CD4-positive, alpha-beta T cell treated with Interleukin-4 for 1 hour (primary cell): ENCODE measurements at places on chromosomes 12 and 14.

DNA sequence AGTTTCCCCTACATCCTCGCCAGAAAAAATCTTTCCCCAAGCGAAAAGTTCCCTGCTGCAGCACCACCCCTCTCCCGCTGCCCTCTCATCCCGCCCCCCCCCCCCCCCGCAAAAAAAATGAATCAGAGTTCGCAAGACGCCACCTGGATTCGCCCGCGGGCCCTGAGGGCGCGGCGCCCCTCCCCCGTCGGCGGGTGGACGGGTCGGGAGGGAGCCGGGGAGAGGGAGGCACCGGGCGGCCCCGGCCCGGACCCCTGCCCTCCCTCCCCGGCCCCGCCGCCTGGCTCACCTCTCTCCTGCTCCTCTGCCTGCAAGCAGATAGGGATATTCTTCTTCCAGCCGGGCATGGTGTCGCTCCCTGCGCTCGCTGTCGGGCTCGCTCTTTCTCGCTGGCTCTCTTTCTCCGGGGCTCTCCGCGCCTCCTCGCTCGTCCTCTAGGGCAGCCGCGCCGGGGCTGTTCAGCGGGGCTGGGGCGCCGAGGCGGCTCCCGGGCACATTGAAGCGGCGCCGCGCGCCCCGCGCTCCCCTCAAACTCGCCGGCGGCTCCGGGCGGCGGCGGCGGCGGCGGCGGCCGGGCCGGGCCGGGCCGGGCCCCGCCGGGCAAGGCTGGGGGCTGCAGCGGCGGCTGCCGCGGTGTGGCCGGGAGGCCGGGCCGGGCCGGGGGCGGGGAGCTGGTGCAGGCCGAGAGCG lies 200.3 kb upstream of the CAND1 start:
- DNase-seq = peak; percentile 25

DNA sequence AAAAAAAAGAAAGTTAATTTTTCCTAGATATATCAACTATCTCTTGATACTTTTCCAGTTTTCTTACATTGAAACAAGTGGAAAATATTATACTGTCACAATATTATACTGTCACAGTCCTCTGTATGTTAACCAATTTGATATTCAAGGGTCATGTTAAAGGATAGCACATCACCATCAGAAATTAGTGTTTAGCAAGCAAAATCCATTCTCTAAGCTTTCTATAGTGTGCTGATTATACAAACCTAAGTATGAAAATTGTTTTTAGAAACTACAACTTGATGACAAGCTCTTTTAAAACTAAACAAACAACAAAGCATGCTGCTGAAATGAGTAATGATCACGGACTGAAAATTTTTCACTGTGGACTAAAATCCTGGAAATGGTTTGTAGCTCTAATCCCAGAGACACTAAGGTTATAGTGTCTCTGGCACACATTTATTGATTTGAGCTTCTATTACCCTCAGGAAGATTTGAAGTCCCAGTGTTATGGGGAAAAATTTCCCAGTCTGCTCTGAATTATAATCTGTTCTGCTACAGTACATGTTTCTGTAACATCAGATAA lies 9.7 kb downstream of the SPTSSA start:
- no peak for DNase-seq

GRCh38 chr14:63764620-63765139 lies 36.8 kb upstream of the SGPP1 start:
- no peak for DNase-seq

DNA sequence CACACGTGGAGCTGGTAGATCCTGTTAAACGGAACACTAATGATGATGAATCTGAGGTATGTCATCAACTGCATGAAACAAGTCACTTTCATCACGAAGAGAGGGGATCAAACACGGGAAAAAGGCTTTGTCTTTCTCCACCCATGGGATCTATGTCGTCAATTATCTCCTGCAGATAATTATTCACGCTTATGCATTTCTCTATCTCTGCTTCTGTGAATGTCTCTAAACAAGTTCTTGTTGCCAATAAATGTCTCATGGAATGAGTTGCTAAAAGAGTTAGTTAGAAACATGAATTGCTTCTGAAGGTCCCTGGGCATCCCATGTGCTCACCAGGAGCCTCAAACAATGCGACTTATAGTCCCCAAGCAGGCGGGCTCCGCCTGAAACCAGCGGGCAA lies 1228.2 kb upstream of the TMEM132C start:
- DNase-seq = no peak

DNA sequence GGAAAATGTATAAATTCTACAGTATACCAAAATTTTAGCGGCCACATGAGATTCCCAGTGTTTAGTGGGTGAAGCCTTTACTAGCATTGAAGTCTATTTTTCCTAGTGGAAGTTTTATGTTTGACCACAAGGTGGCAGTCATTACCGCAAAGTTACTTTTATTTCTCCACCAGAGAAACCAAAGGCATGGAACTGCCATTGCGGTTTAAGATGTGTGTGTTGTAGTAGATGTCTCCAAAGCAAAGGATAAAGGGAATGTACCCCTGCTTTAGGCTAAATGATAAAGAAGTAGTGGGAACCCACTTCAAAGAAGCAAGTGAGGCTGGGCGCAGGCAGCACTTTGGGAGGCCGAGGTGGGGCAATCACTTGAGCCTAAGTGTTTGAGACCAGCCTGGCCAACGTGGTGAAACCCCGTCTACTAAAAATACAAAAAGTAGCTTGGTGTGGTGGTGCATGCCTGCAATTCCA lies 140.5 kb downstream of the PRKCH start:
- DNase-seq = peak; percentile 78
